Islet precursor cell (in vitro differentiated cells): ENCODE measurements at places on chromosomes 1 and 21.

DNA sequence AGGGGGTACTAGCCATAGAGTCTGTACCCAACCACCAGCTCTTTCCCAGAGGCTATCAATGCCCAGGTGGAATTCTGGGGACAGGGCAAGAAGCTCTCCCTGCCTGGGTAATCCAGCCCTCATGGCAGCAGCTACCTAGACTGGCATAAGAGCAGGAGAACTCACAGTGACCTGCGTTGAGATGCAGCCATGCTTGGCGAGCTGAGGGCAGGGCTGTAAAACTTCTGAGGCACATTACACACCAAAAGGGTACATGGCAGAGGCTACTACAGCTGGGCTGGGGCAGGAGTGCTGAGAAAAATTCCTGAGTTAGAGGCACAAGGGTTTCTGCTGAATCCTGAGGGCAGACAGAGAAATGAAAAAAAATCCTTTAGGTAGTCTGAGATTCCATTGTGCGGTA is 927.9 kb upstream of the B3GALT2 start:
- peak; percentile 50 for DNase-seq

DNA sequence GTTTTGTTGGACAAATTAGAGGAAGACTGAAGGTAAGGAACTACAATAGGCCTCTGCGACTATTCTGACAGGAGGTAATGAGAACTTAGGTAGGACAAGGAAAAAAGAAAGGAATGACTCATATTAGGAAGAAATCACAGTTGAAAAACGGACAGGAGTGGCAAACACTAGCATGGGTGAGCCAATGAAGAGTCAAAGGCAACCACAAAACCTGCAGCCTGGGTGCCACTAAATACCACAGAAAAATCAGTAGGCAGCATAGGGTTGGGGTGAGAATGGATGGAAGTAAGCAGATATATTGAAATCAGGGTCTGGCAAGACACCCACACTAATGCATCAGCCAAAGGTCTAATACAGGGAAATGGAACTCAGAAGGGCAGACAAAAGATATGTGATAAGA is 10.0 kb downstream of the RBM34 start:
- DNase-seq = no peak

DNA sequence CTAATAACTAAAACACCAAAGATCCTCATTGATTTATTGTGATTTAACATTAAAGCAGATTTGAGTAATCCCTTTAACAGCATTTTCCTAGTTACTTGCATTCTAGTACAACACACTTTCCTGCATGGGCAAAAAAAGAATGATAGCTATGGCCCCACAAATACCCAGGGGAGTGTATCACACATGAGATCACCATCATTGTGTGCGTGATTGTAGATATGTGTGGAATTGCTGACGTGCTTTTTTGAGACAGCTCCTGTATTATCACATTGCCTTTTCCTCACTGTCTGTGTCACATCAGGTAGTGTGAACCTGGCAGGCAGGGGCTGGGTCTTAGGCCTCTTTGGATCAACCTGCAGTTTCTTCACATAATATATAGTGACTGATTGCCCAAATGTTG is 48.5 kb upstream of the SAMD13 start:
- no peak for DNase-seq

- no peak for DNase-seq
Measured at GRCh38 chr1:211281320-211282022, 22.3 kb downstream of the RCOR3 start.

- DNase-seq = no peak
Measured at GRCh38 chr1:18927654-18928272, 25.4 kb upstream of the ALDH4A1 start.

DNA sequence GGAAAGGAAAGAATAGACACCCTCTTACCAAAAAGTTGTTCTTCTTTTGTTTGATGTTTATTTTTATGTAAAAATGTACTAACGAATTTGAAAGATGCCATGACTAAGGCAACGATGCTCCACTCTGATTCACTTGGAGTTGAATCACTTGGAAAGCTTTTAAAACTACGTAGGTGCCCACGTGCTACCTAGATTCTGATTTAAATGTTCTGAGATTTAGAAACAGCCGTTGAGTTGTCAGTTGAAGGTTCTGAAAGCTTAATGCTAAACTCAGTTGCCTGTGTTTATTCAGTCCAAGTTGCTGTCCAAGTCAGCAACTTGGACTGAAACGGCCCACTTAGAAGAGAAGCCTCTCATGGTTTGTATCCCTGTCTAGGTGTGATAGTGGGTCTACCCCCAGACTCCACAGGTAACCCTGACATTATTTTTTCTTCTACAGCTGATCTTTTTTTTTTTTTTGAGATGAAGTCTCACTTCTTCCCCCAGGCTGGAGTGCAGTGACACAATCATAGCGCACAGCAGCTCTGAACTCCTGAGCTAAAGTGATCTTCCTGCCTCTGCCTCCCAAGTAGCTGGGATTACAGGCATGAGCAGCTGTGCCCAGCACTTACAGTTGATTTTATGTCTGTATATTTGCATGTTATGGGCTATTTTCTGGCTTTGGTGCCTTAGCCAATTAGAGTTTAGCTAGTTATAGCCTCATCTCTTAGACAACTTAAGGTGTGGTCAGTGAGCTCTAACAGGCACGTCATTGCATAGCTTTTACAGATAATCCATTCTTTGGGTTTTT is 1.4 kb upstream of the VAMP4 start:
- peak; percentile 55 for DNase-seq

DNA sequence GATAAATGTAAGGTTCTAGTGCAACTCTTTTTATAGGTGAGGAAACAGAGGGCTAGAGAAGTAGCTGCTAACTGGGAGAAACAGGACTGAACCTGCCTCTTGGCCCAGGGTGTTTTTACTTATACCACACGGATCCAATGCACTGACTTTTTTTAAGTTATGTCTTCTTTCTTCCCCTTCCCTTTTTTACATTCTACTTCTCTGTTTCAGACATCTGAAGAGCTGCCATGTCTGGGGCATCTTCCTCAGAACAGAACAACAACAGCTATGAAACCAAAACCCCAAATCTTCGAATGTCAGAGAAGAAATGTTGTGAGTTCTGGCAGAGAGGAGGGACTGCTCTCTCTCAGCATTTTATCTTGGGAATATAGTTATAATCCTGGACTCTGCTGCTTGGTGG is 1.4 kb downstream of the PFKFB2 start:
- peak; percentile 10 for DNase-seq

GRCh38 chr1:73162564-73162963 is 880.2 kb upstream of the NEGR1 start:
- DNase-seq = no peak

- peak; percentile 93 for DNase-seq
Measured at GRCh38 chr1:10339815-10340214, 59.0 kb upstream of the PGD start.

DNA sequence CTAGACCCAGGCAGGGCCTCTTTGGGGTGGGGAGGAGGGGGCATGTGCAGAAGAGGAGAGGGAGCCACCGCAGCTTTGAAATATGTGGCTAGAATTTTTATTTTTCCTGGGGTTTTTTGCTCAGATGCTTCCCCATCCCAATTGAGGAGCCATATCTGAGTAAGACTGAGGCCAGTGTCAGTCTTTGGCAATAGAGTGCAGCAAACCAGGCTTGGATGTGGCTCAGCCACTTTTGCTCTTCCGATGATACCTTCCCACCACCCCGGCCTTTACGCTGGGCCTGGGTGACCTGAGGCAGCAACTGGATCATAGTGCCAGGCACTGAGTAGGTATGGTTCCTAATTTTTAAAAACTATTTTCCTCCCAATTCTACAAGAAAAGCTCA is 36.9 kb downstream of the KIAA1614 start:
- no peak for DNase-seq

DNA sequence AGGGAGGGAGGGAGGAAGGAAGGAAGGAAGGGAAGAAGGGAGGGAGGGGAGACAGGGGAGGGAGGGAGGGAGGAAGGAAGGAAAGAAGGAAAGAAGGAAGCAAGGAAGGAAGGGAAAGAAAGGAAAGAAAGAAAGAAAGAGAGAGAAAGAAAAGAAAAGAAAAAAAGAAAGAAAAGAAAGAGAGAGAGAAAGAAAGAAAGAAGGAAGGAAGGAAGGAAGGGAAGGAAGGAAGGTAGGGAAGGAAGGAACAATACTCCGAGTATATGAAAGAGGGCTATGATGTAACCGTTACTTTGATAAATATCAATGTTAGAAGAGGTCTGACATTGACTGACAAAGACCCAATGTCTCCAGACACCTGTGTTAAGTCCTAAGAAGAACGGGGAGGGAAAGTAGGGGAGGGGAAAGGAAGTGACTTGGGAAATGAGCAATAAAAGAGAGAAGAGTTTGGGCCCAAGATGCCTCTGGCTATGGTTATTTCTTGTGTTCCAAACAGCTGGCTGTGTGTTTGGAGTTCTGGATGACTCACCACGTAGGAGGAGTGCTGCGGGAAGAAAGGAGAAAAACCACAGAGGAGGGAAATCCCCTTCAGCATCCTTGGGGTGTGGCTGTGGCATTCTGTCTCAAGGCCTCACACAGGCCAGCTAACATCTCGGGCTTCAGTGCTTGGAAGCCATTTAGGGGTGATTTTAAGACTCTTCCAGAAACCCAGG is 37.0 kb upstream of the RXRG start:
- DNase-seq = peak; percentile 90

- peak; percentile 29 for DNase-seq
Measured at GRCh38 chr1:119721896-119722295, 10.2 kb downstream of the PHGDH start.

DNA sequence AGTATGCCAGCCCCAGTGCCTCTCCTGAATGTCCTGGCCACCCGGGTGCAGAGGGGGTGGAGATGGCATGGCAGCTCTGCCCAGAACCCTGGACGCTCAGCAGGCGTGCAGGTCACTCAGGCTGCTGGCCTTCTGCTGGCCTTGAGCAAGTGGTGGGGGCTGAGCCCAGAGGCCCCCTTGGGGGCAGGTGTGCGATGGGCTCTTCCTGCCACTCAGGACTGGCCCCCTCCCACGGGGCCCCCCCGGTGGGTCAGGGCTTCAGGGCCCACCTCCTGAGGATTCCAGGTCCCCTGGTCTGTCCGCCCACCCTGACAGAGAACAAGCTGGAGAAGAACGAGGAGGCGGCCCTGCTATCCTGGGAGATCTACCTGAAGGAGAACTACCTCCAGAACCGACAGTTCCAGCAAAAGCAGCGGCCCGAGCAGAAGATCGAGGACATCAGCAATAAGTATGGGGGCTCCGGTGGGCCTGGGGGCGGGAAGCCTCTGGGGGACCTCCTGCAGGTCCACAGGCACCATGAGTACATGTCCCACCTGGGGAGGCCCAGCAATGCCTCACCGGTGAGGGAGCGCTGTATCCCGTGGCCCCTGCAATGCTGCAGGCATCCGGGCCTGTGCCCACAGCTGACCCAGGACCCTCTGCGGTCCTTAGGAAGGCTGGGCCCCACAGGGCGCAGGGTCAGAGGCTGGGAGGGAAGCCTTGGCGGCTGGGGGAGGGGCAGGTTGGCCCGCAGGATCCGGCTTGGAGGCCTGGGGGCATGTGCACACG is 37.0 kb upstream of the LRRC3 start:
- peak; percentile 16 for DNase-seq

DNA sequence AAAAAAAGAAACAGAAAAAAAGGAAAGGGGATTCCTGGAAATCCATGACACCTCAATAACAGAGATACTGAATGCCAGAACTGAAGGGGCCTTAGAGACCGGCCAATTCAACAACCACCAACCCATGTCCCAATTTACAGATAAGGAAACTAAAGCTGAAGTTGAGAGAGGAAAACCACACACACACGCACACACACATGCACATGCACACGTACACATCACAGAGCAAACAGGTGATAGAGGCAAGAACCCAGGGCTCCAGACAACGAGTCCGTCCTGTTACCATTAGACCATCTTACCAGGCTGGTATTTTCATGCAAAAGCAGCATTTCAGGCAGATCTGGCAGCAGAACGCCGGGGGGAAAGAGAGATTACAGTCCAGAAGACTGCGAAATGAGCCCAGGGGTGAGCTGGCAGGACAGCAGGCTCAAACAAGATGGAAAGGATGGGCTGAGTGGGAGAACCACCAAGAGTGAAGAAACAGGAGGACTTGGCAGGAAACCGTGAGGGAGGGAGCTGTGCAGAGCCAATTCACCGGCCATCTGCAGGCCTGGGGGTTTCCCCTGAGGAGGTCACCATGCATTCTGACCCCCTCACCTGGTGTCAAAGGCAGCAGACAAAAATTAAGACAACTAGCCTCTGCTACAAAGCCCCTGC is 43.5 kb downstream of the PAFAH2 start:
- no peak for DNase-seq

DNA sequence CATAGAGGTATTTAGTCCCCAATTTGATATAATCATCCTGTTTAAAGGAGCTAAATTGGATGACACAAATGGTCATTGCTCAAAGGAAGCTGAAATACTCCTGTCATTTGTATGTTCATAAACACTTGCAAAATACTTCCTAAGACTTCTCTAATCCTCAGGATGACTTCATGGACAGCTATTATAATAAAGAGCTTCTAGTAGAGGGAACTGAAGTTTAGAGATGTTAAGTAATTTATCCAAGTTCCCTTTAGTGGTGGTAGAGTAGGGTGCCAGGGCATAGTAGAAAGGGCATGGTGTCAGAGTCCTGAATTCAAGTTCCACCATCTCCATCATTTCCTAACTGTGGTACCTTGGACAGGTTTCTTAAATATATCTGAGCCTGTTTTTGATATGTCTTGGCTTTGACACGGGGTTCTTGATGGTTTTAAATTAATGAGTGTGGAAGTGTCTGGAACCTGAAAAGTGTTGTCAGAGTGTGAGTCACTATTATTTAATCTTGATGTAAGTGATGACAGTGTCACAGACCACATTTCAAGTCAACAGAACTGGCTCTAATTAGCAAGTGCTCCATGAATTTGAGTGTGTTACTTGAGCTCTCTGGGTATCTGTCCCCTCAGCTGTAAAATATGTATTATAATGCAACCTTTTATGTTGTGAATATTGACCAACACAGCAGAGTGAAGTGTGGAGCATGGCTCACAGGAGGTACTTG is 12.1 kb upstream of the GBP6 start:
- DNase-seq = no peak
